ENCODE measurements at places on chromosomes 2 and 18.

GRCh38 chr2:229695961-229696360, 18.4 kb downstream of the DNER start:
- DNase-seq: peak; percentile 86

DNA sequence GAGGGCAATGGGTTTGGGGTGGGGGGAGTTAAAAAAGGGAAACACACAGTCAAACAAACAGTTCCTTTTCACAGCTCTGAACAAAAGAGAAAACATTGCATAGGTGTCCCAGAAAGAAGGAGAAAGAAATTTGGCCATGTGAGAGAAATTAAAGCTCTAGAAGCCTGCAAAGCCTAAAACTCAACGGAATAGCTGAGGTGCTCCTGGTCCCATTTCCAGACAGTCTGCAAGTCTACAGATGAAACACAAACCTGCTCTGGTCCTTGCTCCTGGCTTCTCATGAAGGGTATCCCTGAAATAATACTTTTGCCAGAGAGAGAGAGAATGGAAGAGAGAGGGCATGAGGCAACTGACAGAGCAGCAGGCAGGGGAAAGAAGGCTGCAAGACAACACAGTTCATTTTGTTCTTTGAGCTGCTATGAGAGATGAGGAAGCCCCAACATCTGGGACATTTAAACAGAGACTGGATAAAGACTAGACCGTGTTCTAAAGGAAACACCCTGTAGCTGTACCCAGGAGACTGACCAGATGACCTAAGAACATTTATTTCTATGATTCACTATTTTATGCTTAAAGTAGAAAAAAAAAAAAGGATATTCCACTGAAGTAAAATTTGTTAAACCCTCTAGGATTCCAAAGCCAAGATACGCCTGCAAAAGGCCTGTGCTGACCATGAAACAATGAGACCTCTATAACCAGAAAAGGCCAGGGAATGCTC, 57.3 kb upstream of the CYP26B1 start:
- no peak for DNase-seq

DNA sequence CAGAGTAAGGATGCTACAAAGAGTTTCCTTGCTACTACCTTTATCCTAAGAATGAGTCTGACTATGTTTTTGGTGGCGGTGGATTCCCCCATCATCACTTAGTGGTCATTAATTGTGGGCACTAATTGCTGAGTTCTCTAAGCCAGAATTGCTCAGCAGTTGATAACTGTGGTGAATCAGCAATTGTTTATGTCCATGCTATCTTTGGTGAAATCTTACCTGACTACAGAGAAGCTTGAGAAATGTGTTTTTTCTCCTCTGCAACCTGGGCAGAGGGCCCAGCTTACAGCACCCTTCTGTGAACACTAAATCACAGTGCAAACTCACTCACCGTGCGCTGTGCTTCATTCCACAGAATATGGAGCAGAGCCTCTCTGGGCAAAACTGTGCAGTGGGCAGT, 683.6 kb downstream of the CNTNAP5 start:
- DNase-seq: no peak

- DNase-seq: no peak
Observed at GRCh38 chr2:199395311-199395710, 62.4 kb downstream of the SATB2 start.

- no peak for DNase-seq
Observed at GRCh38 chr2:101395545-101396315, 8.4 kb upstream of the CREG2 start.

GRCh38 chr2:170213651-170214050, 35.7 kb downstream of the MYO3B start:
- DNase-seq: no peak

- peak; percentile 46 for DNase-seq
Observed at GRCh38 chr2:215841175-215841816, 172.1 kb downstream of the MREG start.

DNA sequence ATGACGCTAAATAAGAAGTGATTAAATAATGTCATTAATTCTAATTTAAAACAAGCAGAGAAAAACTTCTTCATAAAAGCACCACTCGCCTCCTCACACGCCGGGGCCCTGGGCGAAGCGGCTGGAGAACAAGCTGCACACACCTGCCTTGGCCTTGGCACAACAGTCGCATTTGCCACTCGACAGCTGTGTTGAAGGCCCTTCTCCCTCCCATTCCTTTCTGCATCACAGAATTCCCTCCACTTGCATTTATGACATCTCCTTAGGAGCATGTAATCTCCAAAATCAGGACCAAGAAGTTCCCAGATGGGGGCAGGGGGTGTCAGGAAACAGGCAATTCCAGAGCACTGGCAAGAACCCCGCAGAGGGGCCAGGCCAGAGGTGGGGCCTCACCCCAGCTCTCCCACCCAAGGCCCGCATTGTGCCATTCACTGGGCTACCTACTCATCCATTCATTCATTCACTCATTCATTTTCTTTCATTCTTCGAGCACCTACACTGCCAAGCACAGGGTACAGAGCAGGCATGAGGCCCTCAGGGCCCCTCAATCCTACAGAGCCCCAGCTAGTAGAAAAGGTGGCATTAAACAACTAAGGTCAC, 6.4 kb downstream of the HDAC4 start:
- DNase-seq: no peak

DNA sequence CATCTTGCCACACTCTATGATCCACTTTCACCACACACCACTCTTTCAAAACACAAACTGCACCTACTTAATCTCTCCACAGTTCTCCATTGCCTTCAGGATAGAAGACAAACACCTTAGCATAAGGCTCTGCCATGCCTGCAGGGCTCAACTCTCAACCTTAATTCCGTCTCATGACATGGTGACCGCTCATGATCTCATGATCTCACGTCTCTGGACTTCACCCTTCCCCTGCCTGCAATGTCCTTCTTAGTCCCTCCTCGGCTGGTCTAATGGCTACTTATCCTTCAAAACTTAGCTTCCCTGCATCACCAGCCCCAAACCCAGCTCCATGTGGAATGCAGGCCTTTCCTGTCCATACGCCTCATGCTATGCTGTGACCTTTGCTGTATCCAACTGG, 85.3 kb downstream of the ACVR1 start:
- DNase-seq: no peak

- no peak for DNase-seq
Observed at GRCh38 chr18:36499938-36500337, 202.4 kb downstream of the FHOD3 start.

GRCh38 chr2:199572571-199572970, 114.8 kb upstream of the SATB2 start:
- no peak for DNase-seq

DNA sequence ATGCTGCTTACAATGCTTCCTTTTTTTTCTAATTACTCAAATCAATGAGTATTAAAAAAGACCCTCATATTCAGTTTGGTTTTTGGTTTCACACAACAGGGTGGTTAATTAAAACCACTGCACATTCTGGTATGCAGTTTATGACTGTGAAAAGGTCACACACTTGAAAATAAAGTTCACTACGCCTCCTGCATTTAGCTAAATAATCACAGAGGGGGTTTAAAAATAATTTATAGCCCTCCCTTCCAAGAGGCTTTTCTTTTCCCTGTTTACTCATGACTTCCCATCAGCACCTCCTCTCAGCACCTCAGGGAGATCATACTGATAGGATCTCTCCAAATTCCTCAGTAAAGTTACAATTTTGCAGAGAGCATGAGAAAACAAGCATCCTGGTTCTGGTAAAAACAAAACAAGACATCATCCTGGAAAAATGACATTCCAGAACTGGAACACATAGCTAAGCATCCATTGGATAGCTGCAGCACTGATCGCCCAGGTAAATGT, 129.5 kb upstream of the TMEM200C start:
- DNase-seq: no peak

DNA sequence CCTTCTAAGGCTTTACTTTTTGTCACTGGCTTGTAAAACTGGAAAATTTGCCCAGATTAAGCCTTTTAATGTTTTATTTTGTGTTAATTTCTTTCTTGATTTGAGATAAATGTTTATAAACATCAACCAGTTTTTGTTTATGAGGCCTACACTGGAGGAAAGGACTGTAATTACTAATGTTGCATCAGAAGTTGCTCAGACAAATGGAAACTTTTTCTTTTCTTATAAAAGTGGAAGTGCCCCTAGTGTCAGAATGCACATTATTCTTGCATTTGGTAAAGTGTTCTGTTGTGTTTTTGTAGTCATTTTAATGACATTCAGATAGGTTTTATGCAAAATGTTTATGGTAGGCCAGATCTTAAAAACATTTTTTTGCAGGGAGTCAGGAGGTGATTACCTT, 25.3 kb downstream of the LCLAT1 start:
- no peak for DNase-seq

GRCh38 chr2:191376981-191377629, 131.9 kb downstream of the MYO1B start:
- peak; percentile 46 for DNase-seq

GRCh38 chr2:65231121-65231520, 3.5 kb downstream of the ACTR2 start:
- no peak for DNase-seq

- no peak for DNase-seq
Observed at GRCh38 chr2:9144046-9144445, 62.6 kb upstream of the ASAP2 start.

GRCh38 chr2:226581661-226582060, 218.0 kb downstream of the IRS1 start:
- DNase-seq: no peak

GRCh38 chr2:144071461-144071860, 448.5 kb downstream of the ZEB2 start:
- DNase-seq: no peak

DNA sequence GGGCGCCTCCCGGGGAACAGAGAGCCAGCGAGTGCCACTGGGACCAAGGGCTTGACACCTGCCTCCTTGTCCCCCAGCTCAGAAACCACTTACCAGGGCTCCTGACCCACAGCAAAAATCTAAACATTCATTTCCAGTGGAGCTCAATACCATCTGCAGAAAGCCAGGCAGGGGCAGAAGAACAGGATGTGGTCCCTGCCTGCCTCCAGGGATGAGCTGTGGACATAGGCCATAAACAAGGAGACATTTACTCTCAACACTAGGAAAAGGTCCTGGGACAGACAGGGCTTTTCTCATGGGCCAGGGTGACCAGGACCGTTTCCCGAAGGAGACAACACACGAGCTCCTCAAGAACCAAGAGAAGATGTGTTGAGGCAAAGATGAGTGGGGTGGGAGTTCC, 203.0 kb downstream of the CTIF start:
- DNase-seq: no peak

- DNase-seq: no peak
Observed at GRCh38 chr2:44844651-44845270, 96.7 kb upstream of the SIX3 start.

DNA sequence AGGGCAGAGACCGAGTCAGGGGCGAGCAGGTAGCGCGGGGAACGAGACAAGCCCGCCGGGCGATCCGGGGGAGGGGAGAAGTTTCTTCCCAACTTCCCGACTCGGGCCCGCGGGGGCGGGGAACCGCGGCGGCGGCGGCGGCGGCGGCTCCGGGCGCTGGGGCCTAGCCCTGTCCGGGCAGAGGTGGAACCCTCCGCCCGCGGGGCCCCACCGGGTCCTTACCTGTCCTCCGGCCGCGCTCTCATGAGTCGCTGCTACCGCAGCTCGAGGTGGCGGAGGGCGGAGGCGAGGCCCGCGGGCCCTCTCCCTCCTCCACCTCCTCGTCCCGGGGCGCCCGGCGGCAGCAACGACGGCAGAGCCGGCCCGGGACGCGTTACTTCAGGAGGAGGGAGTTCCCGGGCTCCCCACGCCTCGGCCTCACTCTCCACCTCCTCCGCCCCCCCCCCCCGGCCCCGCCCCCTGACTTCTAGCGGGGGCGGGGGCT, at the start of gene YES1:
YES1 (minus strand) TSS at position 351 of the 484 bp plus-strand sequence. CDS start 55,415 bp downstream, outside the sequence.
- peak; percentile 87 for DNase-seq

GRCh38 chr2:211498551-211499205, 942.3 kb downstream of the CPS1 start:
- no peak for DNase-seq

DNA sequence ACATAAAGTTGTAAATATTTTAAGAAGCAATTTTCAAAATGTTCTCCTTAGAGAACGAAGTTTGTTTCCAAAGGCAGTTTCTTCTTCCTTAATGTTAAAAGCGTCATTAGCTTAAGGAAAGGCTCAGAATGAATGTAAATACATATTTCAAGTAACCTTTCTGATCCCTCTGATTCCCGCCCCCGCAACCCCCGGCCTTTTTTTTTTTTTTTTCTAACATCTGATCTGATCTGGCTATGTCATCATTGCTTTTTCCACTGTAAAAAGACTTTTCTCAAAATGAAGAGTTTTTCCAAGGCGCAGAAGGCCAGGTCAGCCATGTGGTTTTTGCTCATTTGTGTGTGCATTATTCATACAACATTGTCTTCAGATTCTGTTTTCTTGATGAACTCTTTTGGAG, 57.1 kb upstream of the MEIS1 start:
- no peak for DNase-seq

DNA sequence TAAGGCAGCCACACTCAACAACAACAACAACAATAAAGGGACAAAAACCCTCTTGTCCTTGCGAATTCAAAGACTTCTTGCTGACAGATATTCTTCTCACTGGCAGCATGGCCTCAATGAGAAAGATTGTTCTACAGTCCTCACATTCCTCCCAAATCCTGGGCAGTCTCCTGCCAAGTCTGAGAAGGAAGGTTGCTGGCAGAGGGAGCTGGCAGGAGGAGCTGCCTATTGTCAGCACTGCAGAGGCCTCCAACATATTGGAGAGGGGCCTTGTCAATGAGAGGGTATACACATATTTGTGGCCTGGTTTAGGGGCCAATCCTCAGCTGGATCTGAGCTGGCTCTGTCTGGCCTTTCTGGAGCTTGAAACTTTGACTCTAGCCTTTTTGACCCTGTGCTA, 63.5 kb downstream of the LAMA3 start:
- no peak for DNase-seq

DNA sequence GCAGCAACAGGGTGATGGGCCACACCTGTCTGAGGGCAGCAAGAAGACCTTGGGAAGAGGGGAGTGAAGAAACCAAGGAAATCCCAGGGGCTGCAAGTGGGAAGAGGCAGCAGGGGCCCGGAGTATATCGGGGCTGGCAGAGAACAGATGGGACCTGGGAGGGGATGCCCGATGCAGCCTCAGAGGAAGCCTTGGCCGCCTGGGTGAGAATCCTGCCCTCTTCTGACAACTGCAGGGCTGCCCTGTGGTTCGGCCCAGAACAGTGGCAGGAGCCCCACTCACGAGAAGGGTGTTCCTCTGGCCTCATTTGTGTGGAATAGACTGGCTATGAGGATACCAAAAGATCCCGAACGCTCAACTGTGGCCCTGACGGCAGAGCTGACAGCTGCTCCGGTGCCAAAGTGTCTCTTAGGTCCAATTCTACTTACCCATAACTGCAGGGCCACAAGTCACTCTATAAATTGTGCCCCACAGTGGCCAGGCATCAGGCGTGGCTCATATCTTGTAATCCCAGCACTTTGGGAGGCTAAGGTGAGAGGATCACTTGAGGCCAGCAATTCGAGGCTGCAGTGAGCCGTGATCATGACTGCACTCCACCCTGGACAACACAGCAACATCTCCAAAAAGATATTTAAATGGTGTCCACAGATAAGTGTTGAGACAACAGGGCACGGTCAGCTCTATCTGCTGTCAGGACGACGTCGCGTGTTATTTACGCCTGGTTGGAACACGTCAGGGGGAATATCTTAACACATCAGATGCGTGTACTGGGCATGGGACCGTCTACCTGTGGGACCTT, 23.6 kb upstream of the ID2 start:
- no peak for DNase-seq

Measured in kidney (tissue), 22 donors.